ENCODE measurements at places on chromosomes 2 and 18.

DNA sequence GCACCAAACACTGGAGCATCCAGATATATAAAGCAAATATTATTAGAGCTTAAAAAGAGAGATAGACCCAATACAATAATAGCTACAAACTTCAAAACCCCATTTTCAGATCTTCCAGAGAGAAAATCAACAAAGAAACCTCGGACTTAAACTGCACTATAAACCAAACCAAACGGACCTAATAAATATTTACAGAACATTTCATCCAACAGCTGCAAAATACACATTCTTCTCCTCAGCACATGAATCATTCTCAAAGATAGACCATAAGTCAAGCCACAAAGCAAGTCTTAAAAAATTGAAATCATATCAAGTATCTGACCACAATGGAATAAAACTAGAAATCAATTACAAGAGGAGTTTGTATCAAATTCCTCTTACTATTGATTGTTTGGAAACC is 140.2 kb upstream of the OTOS start:
- no peak for DNase-seq

GRCh38 chr2:71604726-71605120 is 151.4 kb downstream of the DYSF start:
- no peak for DNase-seq

- DNase-seq, result no peak
Observed at GRCh38 chr2:211487733-211488132, 931.3 kb downstream of the CPS1 start.

GRCh38 chr2:83686863-83687262 is 772.2 kb downstream of the SUCLG1 start:
- DNase-seq, result no peak

DNA sequence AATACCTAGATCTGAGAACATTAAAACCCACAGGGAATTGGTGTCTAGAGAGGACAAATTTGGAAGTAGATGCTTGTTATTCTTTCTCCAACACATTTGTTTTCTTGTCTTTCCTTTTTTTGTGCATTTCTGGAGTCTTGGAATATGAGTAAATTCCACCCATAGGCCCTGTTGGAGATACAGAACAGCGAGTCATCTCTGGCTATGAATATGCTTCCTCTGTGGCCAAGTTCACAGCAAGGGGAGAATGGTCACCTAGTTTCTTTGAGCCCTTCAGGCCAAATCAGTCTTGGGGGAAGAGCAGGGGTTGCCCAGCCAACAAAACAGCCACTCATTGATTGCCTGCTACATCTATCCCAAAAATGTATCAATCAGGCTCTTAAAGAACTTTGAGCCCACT is 31.3 kb downstream of the SP140L start:
- no peak for DNase-seq

DNA sequence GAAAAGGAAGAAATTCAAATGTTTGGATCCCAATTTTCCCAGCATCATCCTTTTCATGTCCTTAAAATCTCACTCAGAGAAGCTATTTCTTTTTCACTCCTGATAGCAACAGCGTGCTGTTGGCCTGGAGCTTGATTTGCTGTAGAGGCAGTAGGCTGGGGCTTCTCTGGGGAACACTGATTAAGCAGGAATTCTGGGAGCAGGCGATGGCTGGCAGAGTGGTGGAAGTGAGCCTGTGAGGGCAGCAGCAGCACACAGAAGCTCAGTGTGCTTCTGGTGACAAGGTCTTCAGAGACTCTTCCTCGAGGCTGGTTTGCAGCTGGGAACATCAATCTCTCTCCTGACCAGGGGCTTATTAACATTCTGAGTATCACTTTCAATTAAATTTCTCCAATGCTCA is 284.6 kb downstream of the DPP10 start:
- no peak for DNase-seq

- no peak for DNase-seq
Observed at GRCh38 chr2:158664987-158665386, 130.1 kb upstream of the DAPL1 start.

DNA sequence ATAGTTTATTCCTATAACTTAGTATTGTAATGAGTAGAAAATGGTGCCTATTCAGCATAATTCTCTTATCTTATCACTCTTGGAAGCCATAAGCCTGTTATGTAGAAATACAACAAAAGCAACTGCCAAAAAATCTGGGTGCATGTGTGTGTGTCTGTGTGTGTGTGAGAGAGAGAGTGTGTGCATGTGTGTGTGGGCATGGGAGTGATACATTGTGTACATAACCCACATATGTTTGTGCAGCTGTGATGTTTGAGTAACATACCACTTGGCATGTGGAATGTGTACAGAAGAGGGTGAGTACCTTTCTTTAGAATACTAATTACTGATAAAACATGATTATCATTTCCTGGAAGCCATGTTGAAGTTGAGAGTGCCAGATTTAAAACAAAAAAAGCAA is 642.3 kb upstream of the SYT4 start:
- no peak for DNase-seq

DNA sequence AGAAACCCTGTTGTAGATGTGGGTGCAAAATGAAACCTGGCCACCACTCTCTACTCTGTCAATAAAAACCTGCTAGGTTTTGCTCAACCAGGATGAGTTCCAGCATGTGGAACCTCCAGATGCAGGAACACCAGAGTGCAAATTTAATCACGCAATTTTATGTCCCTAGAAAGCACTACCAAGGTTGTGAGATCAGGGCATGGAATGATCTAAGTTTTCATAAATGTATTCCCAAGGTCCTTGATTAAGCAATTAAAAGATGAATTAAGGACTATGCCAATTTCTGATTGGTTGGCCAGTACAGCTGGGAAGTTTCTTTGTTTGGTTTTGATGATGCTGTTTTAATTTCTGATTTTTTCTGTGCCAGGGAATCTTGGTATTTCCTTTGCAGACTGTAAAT is 179.2 kb downstream of the KCNS3 start:
- DNase-seq, result no peak

GRCh38 chr2:14910654-14911053 is 278.1 kb downstream of the LRATD1 start:
- DNase-seq, result no peak

DNA sequence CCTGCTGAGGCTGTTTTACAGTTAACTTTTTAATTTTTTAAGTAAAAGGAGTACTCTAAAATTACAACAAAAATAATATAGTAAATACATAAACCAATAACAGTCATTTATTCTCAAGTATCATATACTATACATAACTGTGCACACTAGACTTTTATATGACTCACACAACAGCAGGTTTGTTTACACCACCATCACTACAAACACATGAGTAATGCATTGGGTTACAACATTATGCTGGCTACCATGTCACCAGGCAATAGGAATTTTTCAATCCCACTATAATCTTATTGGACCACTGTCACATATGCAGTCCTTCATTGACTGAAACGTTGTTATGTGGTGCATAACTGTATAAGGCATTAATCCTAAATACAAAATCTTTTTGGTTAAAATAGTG is 42.5 kb downstream of the RASGRP3 start:
- DNase-seq, result no peak

DNA sequence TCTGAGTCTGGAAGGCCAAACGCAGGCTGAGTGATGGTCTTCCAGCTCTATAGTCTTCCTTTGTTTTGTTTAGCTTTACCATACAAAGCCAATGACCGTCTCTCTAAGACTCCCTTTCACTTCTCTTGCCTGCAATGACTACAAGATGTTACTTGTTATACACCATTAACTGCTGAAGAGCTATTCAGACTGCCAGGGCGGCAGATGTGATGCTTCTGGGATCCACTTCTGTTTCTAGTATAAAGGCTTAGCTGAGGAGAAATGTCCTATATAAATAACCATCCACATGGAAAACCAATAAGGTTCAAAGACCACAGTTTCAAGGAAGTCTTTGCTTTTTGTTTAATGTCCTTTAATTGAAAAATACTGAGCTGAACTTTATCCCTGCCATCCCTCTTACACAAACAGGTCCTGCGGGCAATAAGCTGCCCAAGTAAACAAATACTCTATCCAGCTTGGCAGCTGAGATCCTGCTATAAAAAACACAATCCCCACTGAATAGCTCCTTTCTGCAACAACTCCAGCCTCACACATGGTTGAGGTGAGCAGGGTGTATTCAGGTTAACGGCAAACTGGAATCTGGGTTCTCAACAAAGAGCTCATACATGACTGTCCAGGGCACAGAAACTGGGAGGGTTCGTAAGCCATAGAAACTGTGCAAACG is 124.6 kb downstream of the VIT start:
- DNase-seq, result no peak

- peak; percentile 63 for DNase-seq
Observed at GRCh38 chr2:64913357-64913869, 75.8 kb upstream of the SLC1A4 start.

DNA sequence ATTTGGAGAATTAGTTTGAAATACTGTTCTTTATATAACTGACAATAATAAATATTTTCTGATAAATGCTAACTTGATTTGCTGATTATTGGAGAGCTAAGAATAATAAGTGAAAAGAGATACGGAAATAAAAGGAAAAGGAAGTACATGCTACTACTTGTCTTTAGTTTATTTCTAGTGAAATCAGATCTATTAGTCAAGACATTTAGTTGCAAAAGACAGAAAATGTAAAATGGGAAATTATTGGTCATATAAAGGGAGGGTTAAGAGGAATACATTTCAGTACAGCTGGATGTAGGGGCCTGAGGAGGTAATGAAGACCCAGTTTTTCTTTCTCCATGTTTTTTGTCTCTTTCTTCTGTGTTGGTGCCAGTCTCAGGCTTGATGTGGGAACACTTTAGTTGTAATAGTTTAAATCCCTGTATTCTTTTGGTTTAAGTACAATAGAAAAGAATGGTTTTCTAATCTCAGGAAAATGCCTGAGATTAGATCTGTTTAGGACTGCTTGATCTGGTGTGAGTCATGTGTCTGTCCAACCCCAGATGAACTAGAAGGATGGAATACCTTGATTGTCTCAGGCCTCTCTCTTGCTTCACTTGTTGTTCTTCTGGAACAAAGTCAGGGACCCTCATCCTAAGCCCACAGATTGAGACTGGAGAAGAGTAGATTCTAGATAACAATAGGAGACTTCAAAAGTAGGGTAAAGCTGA is 58.0 kb downstream of the PLCL1 start:
- DNase-seq, result no peak

- no peak for DNase-seq
Observed at GRCh38 chr2:152280780-152281179, 54.2 kb upstream of the FMNL2 start.

DNA sequence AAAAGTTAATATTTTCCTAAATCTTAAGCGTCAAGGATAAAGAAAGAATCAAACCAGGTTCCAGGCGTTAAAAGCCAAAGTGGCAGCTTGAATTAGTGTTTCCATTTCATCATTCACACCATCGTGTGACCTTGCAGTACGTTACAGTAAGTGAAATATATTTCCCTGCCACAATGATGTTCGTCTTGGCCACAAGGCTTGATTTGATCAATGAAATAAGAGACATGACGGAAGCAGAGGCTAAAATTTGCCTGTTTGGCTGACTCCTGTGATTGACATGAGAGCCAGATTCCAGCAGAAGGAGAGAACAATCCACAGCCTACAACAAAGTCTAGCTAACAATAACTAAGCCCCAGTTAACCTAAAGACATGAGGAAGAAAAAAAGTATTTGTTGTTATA is 62.0 kb downstream of the ASXL2 start:
- no peak for DNase-seq

DNA sequence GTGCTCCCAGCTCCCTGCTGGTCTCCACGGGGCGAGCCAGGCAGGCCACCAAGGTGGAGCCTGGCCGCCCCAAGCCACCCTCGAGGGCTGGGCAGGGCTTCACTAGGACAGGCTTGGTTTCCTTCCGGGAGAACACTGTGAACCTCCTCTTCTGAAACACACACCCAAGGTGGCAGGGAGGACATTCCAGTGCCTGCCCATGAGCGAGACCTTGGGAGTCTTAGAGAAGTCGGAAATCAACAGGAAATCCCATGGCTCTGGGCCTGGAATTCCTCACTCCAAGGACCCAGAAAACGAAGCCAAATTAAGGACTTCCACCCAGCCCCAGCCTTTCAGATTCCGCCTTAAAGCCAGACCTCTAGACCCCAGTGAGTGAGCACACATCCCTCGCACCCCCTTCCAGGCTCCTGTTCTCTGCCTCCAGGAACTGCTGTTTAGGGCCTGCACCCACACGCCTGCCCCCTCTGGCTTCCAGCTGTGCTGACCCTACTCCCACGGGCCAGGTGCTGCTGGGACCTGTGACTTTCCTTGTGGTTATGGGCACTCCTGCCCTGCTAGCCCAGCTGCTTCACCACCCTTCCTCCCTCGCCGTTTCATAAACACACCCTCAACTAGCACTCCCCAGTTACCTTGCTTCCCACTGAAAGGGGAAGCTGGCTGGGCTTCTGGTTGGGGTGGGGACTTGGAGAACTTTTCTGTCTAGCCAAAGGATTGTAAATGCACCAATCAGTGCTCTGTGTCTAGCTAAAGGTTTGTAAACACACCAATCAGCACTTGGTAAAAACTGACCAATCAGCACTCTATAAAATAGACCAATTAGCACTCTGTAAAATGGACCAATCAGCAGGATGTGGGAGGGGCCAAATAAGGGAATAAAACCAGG is 13.7 kb downstream of the GPR17 start:
- DNase-seq, result no peak

- DNase-seq, result peak; percentile 52
Observed at GRCh38 chr2:240374085-240374907, 61.2 kb upstream of the GPC1 start.

DNA sequence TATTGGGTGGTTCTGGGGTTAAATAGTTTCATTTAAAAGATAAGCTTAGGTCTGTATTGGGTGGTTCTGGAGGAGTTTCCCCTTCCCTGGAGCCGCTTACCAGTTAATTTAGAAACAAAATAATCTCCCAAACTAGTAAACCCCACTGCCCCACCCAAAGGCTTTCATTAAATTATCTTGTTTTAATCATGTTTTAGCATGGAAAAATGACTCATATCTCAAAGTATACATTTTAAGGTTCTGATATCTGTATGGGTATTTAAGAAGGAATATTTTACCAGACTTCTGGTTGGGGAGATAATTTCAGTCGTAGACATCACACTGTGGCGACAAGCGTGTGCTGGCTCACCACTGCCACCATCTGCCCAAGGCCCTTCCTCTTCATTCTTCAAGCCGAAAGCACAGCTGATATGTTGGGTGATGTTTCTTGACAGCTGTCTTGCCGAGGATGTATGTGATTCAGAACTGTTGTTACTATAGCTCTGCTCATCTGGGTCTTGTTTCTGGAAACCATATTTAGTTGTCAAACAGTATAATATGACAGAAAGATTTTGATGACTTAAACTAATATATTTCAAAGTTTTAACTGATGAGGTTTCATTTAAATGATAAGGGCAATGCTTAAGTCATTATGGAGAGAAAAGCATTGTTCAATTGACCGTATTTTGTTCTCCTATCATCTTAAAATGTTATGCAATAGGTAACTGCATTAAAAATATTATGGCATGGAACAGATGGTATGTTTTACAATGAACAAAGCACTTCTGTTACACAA is 5.1 kb downstream of the FIGLA start:
- no peak for DNase-seq

- DNase-seq, result no peak
Observed at GRCh38 chr2:53131416-53131815, 636.2 kb upstream of the CHAC2 start.

Measured in HuH-7.5 (cell line).